Heart right ventricle (tissue), 16 donors: ENCODE measurements at places on chromosomes 3 and 15.

DNA sequence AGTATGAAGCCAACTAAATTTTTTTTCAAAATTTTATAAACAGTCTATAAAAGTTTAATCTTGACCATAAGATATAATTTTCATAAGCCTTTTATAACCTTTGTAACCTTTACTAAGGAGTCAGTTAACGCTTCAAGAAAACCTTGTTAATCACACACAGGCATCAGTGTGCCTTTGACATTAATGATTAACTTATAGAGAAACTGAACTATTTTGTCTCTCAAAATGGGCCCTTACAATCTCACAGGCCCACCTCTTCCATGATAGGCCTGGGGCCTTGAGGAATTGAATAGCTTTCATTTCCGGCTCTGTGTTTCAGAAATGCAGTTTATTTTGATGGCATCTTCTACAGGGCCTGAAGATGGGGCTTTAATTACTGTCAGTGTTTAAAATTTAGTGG, 70.1 kb downstream of the CD200 start:
- no peak for DNase-seq

GRCh38 chr3:107826727-107827126, 264.1 kb downstream of the CD47 start:
- peak; percentile 30 for DNase-seq

GRCh38 chr3:113148284-113148683, 63.1 kb upstream of the BOC start:
- peak; percentile 27 for DNase-seq

DNA sequence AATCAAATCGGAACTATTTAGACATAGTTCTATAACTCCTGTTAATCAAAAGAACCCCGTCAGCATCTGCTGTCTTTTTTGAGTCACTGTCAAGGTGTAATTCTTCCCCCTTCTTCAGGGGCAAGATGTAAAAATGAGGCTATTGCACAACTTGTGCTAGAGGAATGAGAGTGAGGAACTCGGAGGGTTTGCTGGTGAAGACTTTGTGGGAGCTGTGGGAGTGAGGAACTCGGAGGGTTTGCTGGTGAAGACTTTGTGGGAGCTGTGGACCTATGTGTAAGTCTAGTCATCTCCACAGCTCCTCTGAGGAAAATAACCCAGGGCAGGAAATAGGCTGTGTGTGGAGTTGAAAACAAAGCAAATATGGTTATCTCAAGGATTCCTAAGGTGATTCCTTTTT, 2.5 kb upstream of the CERS3 start:
- no peak for DNase-seq

DNA sequence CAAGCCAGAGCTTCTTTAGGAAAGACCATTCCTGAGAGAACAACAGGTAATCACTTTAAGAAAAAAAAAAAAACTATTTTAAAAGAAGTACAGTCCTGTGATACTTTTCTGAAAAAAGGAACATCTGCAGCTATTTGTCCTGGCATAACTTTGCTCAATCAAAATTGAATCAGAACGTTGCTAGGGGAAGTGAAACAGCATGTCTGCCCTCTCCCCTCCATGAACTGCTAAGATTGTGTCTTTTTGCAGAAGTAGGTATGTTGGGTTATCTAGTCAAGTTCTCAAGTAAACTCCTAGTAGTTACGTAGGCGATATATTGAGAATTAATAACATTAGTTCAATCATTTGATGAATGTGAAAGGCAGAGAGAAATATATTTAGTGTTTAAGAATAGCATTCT, 1013.3 kb downstream of the TUSC7 start:
- no peak for DNase-seq

- no peak for DNase-seq
Observed at GRCh38 chr15:66284271-66284670, 9.1 kb upstream of the DIS3L start.

DNA sequence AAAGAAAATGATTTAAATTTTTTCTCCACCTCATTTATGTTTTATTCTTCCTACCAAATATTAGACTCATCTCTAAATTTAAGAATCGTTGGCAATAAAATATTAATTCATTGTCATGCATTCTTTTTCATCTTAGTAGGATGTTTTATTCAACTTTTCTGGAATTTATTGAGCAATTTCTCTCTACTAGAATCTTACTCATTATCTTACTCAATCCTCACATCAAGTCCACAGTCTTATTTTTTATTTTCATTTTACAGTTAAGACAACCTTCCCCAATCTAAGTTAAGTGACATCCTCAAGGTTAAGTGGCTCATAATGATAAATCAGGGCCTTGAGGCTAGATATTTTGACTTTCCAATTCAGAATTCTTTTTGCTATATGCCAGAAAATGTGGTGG, 15.9 kb upstream of the ALDH1A2 start:
- DNase-seq: no peak

DNA sequence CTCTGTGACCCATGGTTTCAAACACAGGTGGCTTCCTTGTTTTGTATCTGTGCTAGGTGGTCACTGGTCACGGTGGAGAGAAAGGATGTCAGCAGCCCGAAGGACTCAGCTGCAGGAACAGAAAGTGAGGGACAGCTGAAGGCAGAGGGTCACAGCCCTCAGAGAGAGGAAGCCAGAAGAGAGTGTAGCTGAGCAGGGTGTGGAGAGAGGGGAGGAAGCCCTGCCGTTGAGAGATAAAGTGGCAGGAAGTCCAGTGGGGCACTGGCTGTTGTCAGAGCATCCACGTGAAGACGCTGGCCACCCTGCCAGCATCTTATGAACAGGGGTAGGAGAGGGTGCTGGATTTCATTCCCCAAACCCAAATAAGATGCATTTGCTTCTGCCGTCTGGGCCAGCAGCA, 36.9 kb downstream of the LIMD1 start:
- DNase-seq: no peak

GRCh38 chr3:183028416-183028815, 48.1 kb upstream of the DCUN1D1 start:
- DNase-seq: no peak

DNA sequence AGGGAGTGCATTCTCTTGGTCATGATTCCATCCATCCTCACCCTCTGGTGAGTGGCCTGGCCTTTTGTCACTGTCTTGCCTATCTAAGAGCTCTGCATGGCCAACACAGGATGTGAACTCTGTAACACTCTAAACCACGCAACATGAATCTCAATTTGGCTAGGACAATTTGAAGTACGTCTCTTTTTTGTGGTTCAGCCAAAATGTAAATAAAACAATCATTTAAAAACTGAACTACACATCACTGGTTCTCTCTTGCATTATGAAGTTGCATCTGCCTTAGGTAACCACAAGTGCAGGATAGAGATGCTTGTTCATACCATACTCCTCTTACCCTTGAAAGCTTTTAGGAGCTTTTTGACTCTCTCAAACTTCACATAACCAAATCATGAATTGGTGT, 27.3 kb downstream of the CCR3 start:
- no peak for DNase-seq

- DNase-seq: no peak
Observed at GRCh38 chr3:42711491-42712343, 9.1 kb upstream of the HHATL start.

DNA sequence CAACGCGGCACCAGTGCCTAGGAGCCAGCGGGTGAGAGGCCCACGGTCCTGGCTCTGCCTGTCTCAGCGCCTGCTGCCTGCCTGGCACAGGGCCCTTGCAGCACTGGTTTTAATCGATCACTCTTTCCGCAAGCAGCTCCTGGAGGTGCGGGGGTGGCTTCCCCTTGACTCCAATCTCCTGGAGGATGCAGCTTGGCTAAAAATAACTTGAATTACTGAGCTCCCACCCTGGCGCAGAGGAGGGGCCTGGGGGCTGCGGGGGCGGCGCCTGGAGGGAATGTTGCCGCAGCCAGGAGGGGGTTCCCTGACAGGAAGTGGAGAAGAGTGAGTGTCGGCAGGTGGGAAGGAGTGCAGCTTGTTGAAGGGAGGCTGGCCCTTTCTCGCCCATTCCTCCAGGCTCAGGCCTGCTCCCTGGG, 9.9 kb upstream of the RPL29 start:
- no peak for DNase-seq

- DNase-seq: no peak
Observed at GRCh38 chr15:42285034-42285433, 11.8 kb upstream of the TMEM87A start.

GRCh38 chr3:4401441-4401840, 65.6 kb downstream of the SUMF1 start:
- DNase-seq: no peak

- DNase-seq: peak; percentile 29
Observed at GRCh38 chr15:85329561-85330422, 50.6 kb upstream of the AKAP13 start.

DNA sequence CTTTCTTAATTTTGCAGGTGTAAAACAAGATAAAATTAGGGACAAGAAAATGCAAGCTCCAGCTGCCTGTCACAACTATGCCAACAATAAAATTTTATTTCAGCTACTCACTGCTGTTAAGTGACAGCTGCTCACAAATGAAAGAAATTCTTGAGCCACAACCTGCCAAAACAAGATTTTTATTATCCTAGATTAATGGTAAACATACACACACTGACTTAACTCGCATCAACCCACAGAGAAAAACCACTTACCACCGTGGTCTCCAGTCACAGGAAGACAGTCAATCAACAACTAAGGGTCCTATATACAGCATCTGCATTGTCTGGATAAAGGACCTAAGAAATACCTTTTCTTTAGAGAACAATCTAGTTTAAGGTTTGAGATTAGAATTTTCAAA, 31.3 kb downstream of the EFL1 start:
- DNase-seq: no peak
